ENCODE measurements at places on chromosomes 11 and 22.

DNA sequence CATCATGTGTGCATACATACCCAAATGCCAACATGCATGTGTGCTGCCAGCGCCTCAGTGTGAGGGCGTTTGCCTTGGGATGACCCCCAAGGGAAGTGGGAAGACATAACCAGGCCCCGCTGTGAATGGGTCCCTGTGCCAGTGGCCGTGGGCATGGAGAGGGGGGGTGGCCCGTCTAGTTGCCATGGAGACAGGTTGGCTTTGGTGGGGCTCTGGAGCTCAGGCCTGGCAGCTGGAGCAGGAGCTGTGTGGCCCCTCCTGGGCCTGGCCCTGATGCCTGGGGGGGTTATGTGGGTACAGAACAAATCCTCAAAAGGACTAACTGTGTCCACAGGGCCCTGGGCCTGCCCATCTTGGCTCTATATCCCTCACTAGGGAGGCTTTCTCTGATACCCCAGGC is 8.0 kb downstream of the SYT7 start:
- no peak for DNase-seq

DNA sequence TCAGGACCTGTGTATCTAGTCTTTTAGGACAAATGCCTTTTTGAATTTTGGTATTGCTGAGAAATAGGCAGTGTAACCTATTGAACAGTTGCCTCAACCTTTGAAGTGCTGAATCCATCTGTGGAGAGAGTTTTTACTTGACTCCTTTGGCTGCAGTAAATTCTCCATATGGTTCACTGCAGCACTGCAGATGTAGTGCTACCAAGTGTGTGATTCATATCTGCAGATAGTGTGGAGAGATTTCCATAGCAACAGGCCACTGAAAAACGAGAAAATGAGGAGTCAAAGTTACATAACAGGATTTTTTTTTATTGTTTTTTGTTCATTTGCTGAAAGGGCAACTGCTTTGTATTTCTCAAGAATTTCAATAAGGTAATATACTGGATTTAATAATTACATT is 356.1 kb downstream of the RAB38 start:
- DNase-seq = no peak

DNA sequence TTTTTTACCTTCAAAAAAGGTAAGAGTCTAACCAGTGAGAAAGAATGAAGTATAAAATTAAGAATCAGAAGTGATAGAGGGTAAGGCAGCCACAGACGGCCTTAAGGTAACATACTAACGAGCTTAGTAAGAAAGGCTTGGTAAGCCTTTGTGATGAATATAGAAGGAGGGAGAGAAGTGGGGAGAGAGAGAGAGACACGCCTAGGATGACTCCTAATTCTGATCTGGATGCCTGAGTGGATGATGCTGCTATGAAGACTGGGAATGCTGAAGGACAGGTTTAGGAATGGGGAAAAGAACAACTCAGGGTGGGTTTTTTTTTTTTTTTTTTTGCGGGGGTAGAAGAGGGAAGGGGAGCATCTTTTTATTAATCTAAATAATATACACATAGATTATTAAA is 4.8 kb downstream of the FBXO3 start:
- no peak for DNase-seq

GRCh38 chr11:64120951-64121569 is 44.9 kb downstream of the MACROD1 start:
- DNase-seq = no peak

- no peak for DNase-seq
Observed at GRCh38 chr11:36328966-36329673, 33.0 kb downstream of the PRR5L start.
